ENCODE measurements at places on chromosomes 5 and 9. TPM values are rescaled to one million over a fixed set of nuclear protein-coding genes. Genes with fewer than 3 reads are reported as not detected.

The CA9 gene
- 1.5 TPM for total RNA-seq

The SPATA9 gene
- total RNA-seq, result not detected

The IRX2 gene
- 0.90 TPM for total RNA-seq

DNA sequence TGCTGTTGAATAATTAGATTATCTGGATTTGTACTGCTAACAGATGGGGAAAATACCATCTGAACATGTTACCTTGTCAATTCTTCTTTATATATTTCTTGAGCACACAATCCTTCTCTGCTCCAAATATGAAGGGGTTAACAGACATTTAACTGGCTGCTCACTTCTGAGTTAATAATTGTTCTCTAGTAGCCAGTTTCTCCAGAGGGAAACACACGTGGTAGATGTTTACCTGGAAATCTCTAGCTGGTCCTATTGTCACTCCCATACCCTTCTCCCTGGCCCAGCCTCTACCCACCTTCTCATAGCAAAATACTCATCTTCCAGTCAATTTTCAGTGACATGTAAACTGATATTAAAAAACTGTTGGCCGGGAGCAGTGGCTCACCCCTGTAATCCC is 101.5 kb upstream of the ZNF462 start:
- no peak for DNase-seq

Data from fibroblast of the aortic adventitia (primary cell).